GM13976 (cell line): ENCODE measurements at places on chromosomes 12 and 14.
A peak's percentile ranks its signal among the peaks of the same experiment; 100 is the strongest.

- no peak for DNase-seq
Measured at GRCh38 chr14:87888136-87888999, 104.6 kb downstream of the GALC start.

DNA sequence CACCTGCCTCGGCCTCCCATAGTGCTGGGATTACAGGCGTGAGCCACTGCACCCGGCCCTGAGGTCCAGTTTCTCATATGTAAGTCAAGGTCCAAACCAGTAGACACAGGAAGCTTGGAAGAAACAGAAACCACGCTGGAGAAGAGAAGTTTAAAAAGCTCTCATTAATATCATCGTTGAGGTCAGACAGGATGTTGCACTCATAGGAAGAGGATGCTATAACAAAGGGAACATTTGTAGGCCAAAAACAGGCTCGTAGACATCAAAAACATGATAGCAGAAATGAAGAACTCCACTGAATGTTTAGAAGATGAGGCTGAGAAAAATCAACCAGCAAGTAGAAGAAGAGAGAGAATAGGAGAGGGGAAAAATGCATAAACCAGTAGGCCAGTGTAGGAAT lies 46.8 kb downstream of the ACACB start:
- DNase-seq = no peak

GRCh38 chr12:74349925-74350324 lies 187.7 kb upstream of the ATXN7L3B start:
- DNase-seq = no peak

DNA sequence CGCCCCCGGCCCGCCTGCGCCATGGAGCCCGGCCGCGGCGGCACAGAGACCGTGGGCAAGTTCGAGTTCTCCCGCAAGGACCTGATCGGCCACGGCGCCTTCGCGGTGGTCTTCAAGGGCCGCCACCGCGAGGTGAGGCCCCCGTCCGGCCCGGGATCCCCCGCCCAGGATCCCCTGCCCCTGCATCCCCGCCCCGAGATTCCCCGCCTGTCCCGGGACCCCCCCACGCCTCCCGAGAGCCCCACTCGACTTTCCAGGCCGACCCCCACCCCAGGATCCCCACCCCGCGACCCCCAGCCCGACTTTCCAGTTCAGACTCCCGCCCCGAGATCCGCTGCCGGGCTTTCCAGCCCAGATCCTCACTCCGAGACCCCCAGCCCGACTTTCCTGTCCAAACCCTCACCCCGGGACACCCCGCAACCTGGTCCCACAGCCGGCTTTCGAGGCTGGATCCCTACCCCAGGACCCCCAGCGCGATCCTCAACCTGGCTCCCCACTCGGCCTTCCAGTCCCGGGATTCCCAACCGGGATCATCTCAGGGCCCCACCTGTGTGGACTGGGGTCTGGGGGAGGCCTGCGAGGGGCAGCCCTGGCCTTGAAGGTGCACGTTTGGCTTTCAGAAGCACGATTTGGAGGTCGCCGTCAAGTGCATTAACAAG lies 688 bp downstream of the ULK1 start:
- peak; percentile 53 for DNase-seq

GRCh38 chr12:133057446-133057845 lies 20.1 kb downstream of the ZNF84 start:
- DNase-seq = no peak

DNA sequence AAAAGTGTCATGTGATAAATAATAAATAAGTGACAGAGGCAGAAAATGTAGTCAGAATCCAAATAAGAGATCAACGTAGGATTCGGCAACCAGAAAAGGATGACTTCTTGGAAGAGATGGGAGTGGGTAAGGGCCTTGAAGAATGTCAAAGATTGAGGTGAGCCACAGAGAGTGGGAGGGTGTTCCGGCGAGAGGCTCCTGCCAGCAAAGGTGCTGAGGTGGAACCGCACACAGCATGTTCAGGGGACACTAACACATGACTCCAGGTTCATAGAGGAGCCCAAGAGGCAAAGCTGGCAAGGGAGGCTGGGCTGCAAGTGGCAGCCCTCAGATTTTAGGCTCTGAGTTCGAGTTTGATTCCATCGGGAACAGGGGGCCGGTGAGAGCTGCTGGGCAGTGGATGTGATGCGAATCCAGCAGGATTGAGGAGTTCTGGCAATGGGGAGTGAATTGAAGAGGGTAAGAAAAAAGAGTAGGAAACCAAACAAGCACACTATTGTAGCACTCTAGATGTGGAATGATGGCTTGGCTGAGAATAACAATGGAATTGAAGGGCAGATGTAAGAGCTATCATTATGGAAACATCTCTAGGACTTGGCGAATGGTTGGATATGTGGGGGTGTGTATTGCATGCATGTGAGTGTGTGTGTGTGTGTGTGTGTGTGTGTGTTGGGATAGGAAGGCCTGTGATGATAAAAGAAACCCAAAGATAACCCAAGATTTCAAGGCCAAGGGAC lies 36.5 kb downstream of the LRRC74A start:
- DNase-seq = no peak

DNA sequence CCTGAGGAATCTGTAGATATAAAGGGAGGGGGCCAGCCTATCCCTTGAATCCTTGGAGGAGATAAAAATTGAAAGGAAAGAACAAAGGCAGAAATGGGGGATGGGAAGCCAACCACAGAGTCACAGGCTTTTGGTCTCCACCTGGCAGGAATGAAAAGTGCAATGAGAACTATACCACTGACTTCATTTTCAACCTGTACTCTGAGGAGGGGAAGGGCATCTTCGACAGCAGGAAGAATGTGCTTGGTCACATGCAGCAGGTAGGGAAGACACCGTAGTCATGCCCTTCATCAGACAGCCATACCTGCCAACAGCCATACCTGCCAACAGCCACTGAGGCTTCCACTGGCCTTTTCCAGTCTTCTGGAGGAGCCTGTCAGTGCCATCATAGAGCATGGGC lies 13.4 kb downstream of the ASB8 start:
- no peak for DNase-seq

DNA sequence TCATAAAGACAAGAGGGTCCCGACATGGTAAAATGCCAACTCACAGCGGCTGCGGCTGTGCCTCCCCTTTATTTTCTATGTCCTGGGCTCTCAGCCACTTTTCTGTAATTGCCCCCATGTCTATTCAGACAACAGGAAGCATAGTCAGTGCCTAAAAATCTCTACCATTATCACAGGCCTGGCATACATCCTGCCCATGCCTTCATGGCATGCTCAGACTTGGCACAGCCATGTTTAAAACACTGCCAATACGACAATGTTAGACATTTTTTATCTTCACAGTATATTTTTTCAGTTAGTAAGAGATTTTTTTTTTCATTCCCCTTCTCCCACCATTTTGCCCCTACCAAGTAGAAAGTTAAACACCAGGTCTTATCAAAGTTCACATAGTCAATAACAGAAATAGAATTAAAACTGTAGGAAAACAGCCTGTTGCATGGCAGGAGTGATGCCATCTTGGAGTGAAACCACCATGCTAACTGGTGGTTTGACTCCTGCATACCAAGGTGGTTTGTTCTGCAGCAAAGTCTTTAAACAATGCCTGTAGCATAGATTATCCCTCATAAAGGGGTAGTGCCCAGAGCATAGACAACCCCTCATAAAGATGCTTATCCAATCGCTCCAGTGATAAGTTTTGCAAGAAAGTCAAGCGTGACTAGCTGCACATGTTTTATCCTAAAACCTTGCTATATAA lies 18.9 kb upstream of the CERS5 start:
- DNase-seq = no peak

GRCh38 chr12:159156-159782 lies 54.7 kb downstream of the SLC6A12 start:
- no peak for DNase-seq

GRCh38 chr14:34038358-34039057 lies 87.6 kb upstream of the EGLN3 start:
- no peak for DNase-seq

DNA sequence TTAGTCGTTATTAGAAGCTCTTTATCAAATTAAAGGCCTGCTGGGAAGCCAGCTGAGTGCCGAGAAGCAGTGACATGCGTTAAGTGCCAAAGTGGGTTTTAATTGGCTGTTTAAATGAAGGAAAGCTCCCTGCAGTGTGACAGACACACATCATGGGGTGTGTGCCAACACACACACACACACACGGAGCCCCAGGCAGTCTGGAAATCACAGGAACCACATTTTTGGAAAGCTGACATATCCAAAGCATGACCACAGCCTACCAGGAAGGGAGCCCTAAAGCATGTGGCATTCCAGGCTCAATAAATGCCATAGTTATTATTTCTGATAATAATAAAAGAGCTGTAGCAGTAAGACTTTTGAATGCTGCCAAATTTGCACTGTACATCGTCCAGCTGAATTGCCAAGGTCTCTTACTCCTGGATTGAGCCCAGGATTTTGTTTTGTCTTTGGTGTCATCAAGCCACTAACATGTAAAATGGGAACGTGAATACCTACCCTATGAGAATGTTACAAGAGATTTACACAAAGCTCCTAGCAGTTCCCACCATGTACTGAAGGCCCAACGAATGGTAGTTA lies 135.1 kb downstream of the TMEM30B start:
- DNase-seq = no peak

DNA sequence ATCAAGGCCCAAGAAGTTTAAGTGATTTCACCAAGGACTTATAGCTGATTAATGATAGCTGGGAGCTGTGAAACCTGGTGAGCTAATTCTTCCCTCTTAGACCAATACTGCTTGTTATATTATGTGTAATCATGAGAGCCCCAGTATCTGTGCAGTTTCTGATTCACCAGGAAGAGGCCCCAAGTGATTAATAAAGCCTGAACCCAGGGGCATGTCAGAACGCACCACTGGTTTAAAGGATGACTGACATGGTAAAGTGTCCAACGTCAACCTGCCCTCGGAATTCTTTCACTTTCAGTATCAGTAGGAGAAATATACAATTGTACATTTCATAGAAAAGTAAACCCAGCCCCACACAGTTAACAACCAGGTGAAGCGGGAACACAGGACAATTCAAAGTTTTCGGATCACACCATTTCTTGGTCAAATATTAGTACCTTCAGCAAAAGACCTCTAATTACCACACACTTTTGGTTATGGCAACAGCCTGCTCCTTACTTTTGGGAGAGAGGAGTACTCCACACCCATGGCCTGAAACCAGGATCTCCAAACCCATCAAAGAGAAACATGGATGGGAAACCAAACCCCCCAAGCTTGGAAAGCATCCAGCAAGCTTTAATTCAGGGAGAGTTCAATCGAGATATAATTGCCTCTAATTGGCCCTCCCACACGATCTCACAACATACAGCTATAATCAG lies 28.5 kb downstream of the TMCC3 start:
- peak; percentile 75 for DNase-seq

GRCh38 chr12:16600525-16600924 lies 5.4 kb downstream of the LMO3 start:
- DNase-seq = no peak

DNA sequence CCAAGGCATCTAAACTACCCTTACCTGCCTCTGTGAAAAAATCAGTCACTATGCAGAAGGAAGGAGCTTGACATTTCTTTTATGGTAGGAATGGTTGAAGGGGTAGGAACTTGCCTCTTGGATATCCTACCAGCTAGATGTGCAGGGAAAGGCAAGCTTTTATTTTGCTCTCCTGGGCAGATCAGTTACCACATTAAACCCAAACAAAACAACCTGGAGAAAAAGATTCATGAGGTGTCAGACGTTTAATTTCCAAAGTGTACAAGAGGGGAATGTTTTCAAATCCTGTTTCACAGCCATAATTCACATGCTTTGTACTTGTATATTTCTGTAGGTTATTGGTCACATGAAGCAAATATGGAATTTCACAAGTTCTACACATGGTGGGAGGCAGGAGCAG lies 67.0 kb upstream of the IFNG-AS1 start:
- no peak for DNase-seq

GRCh38 chr12:69055706-69056105 lies 122.7 kb upstream of the CPM start:
- no peak for DNase-seq

GRCh38 chr12:63863658-63864453 lies 19.4 kb downstream of the SRGAP1 start:
- no peak for DNase-seq

DNA sequence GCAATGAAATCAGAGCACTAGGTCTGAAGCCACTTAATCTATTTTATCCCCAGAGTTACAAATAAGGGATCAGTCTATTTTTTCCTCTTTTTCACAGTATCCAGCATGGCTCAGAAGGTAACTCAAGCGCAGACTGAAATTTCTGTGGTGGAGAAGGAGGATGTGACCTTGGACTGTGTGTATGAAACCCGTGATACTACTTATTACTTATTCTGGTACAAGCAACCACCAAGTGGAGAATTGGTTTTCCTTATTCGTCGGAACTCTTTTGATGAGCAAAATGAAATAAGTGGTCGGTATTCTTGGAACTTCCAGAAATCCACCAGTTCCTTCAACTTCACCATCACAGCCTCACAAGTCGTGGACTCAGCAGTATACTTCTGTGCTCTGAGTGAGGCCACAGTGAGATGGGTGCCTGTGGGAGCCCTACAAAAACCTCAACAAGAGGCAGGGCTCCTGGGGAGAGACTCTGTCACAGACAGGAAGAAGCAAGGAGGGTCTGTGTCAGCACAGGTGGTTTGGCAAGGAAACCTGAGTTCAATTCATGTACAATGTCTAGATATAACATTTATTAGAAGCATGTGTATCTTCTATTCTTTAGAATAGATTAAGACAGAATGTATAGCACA lies 334.3 kb upstream of the OR4E1 start:
- no peak for DNase-seq

- DNase-seq = no peak
Measured at GRCh38 chr12:83149987-83150386, 463.3 kb downstream of the TMTC2 start.

DNA sequence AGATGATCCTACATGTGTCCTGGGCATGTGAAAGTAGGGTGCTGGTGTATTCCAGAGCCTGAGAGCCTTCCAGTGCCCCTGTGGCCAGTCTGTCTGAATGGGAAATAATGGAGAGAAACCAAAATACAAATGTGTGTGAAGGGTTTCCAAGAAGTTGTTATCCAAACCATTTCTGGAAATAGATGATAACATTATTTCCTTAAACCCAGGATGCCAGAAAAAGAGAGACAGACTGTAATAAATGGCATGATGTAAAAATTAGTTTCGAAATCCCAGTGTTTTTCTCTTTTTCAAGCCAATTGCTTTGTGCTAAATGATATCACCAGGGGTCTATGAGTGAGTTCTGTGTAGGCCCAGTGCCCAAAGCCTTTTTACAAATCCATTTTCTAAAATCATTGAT lies 175.3 kb downstream of the PHLDA1 start:
- DNase-seq = no peak

GRCh38 chr14:74733221-74733620 lies 20.3 kb downstream of the FCF1 start:
- DNase-seq = no peak

DNA sequence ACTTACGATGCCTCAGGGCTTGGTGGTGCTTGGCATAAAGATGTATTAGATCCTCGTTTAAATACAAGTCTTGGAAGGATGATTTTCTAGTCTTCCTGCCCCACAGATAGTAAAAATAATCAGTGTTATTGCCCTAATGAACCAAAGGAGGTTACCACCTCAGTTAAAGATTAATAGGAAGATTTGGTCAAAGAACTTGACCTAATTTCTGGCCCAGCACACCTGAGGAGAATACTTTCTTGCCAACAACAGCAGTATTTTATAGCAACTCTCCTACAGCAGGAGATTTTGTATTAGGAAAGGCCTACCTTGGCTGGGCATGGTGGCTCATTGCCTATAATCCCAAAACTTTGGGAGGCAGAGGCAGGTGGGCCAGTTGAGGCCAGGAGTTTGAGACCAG lies 31.6 kb downstream of the CSRP2 start:
- DNase-seq = no peak
